CD4-positive, alpha-beta T cell treated with Interleukin-4 for 4 hours (primary cell): ENCODE measurements at places on chromosomes 11 and 22.

- DNase-seq, result no peak
Measured at GRCh38 chr11:96680211-96681018, 290.6 kb downstream of the JRKL start.

- DNase-seq, result no peak
Measured at GRCh38 chr22:26045860-26046259, 123.4 kb upstream of the SEZ6L start.

DNA sequence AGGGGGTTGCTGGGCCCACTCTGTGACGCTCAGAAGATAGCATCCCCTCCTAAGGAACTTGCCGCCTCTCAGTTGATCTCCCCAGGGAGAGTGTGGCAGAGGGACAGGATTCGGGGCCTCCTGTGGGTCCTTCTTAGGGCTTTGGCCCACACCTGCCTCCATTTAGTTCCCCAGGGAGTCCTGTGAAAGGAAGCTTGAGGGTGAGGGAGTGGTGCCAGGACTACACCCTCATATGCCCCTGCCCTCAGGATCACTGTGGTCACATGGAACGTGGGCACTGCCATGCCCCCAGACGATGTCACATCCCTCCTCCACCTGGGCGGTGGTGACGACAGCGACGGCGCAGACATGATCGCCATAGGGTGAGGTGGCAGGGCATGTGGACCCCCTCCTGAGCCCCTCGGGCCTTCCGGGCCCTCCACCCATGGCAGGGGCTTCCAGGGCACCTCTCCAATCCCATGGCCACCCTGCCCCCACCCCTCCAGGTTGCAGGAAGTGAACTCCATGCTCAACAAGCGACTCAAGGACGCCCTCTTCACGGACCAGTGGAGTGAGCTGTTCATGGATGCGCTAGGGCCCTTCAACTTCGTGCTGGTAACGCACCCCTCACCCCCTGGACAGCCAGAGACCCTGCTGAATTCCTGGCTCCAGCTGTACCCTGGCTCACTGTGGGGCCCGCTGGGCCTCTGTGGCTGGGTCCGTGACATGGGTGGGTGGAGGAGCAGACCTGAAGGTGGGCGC lies 3.5 kb downstream of the INPP5J start:
- DNase-seq, result no peak

DNA sequence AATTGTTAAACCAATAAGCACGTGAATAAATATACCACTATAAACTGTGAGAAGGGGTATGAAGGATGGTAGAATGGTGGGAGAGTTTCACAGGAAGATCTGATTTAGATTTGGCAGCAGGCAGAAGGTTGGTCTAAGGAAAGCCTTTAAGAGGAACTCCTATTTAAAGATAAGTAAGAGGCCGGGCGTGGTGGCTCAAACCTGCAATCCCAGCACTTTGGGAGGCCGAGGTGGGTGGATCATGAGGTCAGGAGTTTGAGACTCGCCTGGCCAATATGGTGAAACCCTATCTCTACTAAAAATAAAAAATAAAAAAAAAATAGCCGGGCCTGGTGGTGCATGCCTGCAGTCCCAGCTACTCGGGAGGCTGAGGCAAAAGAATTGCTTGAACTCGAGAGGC lies 45.8 kb upstream of the CXCR5 start:
- no peak for DNase-seq

- no peak for DNase-seq
Measured at GRCh38 chr22:23053912-23054530, 16.3 kb upstream of the GNAZ start.

DNA sequence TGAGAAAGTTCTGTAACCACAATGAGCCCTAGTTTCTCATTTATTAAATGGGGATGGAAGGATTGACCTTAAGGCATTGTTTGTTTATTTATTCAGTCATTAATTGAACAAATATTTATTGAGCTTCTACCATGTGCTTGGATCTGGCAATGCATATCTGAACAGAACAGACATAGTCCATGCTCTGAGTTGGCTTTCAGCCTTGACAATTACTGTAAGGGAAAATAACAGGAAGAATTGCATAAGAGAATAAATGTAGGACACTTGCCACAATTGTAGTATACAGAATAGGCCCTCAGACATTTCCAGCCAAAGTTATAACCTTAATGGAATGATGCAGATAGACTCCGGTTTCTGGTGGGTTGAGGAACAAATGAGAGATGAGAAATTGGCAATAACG lies 160.5 kb upstream of the TTC12 start:
- no peak for DNase-seq

DNA sequence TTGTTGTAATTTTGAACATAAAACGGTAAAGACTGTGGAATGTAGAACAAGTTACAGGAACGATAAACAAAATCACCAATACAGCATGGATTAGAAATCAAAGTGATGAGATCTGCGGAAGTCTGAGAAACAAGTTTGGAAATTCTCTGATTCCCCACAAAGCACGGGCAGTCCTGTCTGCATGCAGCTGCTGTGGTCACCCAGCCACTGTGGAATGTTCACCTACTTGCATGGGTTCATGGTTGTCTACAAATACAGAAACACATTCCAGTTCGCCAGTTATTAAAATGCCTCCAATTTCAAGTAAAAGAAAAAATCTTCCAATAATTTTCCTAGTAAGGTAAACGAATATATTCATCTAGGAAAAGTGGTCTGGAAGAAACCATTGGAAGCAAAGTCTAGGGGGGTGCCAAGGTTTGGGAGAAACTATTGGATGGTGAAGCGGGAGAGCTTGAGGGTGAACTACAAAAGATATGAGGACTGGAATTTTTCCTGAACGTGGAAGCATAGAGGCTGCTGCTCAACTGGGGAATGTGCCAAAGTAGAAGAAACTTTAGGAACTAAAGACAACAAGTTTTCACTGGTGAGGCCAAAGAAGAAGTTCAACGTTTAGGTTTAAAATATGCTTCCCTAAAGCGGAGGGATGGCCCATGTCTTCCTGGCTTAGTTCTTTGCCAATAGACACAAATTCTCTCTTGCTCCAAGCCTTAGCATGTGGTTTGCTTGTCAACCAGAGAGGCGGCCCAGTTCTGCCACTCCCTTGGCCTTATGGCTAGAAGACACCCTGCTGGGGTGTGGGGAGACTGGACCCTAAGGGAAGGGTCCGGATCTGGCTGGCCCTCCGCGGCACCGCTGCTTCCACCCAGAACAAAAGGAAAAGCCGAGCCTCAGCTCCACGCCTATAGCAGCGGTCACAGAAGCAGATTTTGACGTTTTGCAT lies 70.2 kb downstream of the CTTN start:
- no peak for DNase-seq

DNA sequence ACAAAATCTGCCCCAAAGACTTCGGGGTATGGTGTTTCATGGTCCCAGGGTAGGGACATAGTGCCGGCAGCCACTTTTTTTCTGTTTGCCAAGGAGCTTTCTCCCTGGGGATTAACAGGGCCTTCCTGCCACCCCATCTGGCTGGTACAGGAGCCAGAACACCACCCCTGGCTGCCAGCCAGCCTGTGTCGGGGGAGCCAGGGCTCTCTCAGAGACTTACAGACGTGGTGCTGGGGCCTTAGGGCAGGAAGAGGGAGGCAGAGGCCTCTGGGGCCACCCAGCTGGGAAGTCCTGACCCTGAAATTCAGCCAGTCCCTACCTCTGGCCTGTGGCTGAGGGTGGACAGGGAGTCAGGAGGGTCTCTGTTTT lies 52.4 kb upstream of the CDON start:
- DNase-seq, result no peak

GRCh38 chr11:33741806-33742205 lies 5.6 kb upstream of the CD59 start:
- DNase-seq, result no peak

DNA sequence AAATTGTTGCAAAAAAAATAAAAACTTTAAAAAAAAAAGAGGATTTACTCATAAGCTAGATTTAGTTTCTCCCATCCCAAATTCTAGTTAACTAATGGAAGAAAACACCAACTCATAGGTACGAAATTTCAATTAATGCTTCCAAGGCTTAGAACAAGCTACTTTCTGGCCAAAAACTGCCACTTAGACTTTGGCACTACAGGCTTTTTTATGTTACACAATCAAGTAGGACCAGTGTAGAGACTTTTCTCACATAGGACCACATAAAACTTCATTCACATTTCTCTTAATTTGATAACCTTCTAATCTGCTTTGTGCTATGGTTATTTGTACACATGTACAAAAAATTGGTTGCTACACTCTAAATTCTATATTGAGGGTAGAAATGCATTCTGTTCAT lies 3.1 kb downstream of the ST13 start:
- no peak for DNase-seq

GRCh38 chr22:48450188-48450825 lies 1377.4 kb downstream of the BRD1 start:
- DNase-seq, result no peak

- no peak for DNase-seq
Measured at GRCh38 chr11:116696381-116696941, 76.3 kb downstream of the BUD13 start.

DNA sequence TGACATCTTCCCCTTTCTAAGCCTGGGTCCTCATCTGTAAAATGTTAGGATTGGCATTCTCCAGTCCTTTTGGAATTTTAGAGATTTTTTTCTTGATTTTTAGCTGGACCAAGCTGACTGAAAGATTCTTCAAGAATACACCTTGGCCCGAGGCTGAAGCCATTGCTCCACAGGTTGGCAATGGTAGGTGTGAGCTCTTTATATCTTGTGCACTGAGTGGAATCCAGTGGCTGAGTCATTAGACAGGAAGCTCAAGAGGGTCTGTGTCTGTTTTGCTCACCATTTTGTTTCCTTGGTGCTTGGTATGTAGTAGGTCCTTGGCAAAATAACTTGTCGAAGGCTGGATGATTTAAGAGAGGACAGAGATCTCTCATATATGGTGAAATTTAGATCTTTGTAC lies 6.2 kb downstream of the EIF3L start:
- DNase-seq, result no peak

DNA sequence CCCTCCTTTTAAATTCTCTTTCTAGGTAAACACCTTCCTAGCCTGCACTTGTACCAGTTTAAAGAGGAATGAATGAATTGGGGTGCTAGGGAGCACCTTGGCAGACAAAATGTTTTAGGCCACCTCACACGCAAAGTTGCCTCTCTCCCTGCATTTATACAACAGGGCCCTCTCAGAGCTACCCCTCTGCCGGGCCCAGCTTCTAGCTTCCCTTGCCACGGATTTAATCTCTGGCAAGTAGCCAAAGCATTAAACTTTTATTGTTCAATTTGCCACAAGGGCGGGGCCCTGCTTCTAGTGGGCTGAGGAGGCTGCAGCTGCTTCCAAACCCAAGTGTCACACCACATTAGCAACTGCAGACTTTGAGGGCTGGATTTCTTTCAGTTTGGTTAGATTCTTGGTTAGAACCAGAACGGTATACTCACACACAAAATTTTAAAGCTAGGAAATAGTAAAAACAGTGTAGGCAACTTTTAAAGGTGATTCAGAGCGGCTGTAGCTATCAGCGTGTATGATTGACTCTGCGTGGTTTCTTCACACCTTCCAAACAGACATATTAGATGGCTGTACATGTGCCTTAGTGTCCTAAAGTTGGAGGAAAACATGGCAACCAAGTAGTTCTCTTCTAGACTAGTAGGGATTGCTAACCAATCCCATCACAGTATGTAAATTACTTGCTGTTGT lies 6.5 kb downstream of the KREMEN1 start:
- DNase-seq, result peak; percentile 7

GRCh38 chr11:91935120-91935519 lies 289.5 kb upstream of the FAT3 start:
- no peak for DNase-seq

GRCh38 chr11:44017443-44018126 lies 30.2 kb upstream of the ACCSL start:
- no peak for DNase-seq

- peak; percentile 32 for DNase-seq
Measured at GRCh38 chr22:19178065-19178656, 375 bp downstream of the SLC25A1 start.

- DNase-seq, result no peak
Measured at GRCh38 chr11:13030857-13031256, 21.7 kb downstream of the RASSF10 start.

DNA sequence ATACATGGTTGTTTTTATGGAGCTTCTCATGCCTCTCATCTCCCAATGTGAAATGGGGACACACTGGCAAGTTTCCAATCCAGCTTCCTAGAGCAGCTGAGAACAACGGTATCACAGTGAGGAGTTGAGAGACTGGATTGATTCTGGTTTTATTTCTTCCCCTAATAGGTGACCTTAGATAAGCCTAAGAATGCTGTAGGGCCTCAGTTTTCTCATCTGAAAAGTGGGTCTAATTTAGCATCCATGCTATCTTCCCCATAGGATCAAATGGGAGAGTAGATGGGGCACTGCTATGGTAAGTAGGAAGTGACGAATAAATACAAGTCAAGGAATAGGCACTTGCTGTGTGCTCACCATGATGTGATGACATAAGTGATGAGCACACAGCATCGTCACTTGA lies 61.1 kb upstream of the PHOX2A start:
- DNase-seq, result no peak

GRCh38 chr11:41536021-41536568 lies 76.6 kb upstream of the LRRC4C start:
- DNase-seq, result no peak

GRCh38 chr22:30132290-30132996 lies 52.2 kb downstream of the HORMAD2 start:
- no peak for DNase-seq

- no peak for DNase-seq
Measured at GRCh38 chr11:117045956-117046355, 52.3 kb downstream of the SIK3 start.

GRCh38 chr11:12007769-12008737 lies at the start of gene DKK3:
Gene DKK3, minus strand, starts transcription at chr11:12008626. Its CDS starts 44 bp downstream, at chr11:12008582.
- no peak for DNase-seq

- DNase-seq, result no peak
Measured at GRCh38 chr11:129281471-129282415, 89.6 kb upstream of the ARHGAP32 start.

GRCh38 chr11:6196396-6196795 lies 2.6 kb upstream of the OR52W1 start:
- peak; percentile 27 for DNase-seq

DNA sequence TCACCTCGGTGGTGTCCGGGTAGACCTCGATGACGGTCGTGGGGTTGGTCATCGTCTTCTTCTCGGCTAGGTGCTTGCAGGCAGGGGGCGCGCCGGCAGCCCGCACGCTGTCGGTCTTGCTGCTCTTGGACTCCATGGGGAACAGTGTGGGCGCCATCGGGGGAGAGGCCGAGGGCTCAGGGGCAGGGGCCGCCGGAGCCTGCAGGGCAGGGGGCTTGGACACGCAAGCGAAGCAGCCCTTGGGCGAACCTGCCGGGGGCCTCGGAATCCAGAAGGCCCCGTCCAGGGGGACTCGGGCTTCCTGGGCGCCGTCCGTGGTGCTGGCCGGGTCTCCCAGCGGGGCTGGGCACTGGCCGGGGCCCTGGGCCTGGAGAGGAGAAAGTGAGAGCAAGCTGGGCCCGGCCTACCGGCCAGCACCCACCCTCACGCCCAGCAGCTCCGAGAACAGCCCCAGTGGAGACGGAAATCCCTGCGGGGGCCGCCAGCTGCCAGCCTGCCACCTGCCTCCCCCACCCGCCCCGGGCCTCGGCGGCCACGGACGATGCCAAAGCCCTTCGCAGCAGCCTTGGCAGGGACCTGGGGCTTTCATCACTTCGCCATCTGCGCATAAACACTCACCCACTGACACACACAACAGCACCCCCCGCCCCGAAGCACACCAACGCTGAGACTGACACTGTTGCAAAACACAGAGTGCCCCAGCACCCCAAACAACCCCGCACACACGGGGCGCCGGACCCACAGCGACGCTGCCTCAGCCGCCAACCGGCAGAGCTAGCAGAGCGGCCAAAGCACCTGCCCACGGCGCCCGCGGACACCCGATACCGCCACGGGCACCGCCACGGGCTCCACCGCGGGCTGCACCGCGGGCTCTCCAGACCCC lies 2.4 kb downstream of the IFITM10 start:
- no peak for DNase-seq
